GM23248 (cell line): ENCODE measurements at places on chromosomes 5 and 9. TPM values are rescaled to one million over a fixed set of nuclear protein-coding genes. Genes with fewer than 3 reads are reported as not detected.

- DNase-seq, result no peak
These were observed 70.7 kb downstream of the MSX2 start for GRCh38 chr5:174794931-174795672.

- peak; percentile 60 for DNase-seq
These were observed 21.1 kb downstream of the GFPT2 start for GRCh38 chr5:180332051-180332517.

DNA sequence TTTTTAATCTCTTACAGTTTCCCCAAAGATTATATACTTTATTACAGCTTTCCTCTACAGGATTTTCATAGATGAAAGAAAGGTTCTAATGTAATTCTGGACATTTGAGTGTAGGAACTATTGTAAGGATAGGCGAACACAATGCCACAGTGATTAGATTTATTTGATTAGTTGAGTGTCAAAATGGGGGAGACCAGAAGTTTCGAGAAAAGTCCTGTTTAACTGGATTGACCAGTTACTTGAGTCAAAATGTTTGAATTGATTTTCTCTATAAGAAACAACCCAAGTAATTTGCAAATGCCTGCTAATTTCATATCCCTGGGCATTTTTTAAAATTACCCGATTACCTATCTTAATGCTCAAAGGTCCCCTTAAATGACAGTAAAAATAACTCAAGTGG lies 50.6 kb downstream of the SMARCA2 start:
- DNase-seq, result no peak

Gene TMED7
- 152 and 163 TPM in 2 replicates for total RNA-seq

DNA sequence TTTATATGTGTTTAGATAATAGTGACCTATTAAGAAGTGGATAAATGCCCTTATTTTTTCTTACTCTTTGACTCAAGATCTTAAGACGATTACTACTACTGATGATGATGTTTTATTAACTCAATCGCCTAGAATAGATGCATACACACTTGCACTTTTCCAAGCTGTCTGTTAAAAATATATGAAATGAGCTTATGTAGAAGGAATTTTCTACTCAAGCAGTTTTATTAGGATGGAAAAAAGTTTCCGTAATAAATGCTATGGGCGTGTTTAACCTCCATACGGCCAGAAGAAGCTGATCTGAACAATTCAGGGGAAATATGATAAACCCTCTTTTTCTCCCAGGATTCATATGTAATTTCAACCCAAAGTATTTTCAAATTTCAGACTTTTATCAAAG lies 455.7 kb upstream of the MPDZ start:
- no peak for DNase-seq

Gene HSD17B4
- 55.8 and 556 TPM in 2 replicates for total RNA-seq

DNA sequence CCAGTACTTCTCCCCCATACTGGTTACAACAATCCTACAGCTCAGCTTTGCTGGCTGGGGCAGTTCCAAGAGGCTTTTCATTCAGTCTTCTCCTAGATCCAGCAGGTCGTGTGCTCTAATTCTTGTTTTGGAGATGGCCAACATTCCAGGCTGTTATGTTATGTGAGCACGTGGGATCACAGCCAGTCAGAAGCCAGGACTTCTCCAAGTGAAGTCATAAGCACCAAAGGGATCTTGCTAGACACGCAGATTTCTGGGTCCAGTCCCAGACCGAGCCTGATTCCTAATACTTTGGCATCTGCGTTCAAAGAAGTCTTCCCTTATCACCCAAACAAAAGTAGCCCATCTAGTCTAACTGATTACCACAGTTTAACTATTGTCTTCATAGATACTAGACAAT lies 1.4 kb upstream of the LARP1 start:
- peak; percentile 98 for DNase-seq

Gene TIGD6
- 4.8 and 5.3 TPM in 2 replicates for total RNA-seq

- peak; percentile 62 for DNase-seq
These were observed 7.1 kb upstream of the KLF9 start for GRCh38 chr9:70421272-70422180.

GRCh38 chr9:81320909-81321482 lies 368.4 kb downstream of the TLE1 start:
- no peak for DNase-seq

Gene SNAPC4
- total RNA-seq, result 5.2 and 8.2 TPM in 2 replicates

DNA sequence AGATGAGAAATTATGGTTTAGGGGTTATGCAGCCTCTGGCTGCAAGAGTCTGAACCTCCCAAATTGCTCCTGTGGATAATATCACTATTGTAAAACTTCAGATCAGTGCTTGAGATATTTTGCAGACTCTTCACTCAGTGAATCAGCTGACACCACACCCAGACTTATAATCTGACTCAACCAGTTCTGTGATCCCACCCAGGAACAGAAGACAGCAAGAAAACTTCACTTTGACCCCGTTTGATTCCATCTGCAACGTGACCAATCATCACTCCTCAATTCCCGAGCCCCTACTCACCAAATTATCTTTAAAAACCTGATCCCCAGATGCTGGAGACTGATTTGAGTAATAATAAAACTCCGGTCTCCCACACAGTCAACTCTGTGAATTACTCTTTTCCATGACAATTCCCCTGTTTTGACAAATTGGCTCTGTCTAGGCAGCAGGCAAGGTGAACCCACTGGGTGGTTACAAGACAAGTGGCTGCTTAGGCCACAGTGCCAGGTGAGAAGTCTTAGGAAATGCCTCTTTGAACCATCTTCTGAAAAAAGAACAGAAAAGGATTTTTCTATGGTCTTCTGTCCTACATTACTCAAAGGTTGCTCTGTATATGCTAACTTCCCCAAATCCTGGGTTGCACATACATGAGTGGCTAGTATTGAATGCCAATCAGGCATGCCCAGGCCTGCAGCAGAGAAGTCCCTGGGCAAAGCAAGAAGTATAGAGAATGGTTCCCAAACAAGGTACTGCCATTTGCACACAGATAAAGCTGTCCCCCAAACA lies 588.0 kb downstream of the PRELID2 start:
- peak; percentile 69 for DNase-seq

Gene NUTM2F
- total RNA-seq, result not detected in 2 replicates

Gene CATSPER3
- total RNA-seq, result 0.11 TPM in 1 of 2 replicates, not detected in the other

DNA sequence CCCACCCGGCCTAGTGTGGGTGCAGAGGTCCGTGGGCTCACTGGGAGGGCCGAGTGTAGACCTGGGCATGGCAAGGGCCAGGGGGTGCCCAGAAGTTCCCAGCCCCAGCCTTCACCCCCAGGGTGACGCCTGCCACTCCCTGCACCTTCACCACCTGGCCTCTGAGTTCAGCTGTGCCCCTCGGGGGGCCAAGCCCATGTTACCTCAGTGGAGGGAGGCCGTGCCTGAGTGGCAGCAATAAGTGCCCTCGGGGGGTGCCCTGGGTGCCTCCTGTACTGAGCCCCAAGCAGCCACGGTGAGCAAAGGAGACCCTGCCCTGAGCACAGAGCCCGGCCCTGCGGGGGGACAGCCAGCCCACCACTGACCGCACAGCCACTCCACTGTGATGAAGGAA lies 10.3 kb upstream of the FCN2 start:
- no peak for DNase-seq

DNA sequence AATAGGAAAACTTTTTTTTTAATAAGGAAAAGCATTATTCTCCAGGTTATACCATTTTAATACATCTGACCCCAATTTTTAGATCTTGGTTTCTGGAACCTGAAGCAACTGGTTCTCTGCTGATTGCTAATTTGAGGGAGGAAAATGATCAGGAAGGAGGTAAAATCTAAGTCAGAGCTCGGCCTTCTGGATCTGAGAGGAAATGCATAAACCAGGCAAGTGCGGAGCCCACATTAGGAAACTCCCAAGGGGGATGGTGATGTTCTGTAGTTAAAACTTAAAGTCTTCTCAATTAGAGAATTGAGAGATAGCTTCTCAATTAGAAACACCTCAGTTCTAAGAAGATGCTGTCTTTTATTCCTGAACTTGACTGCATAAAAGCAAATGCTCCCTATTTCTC lies 113.5 kb downstream of the TSSK1B start:
- DNase-seq, result no peak

GRCh38 chr5:150787656-150788055 lies 9.1 kb downstream of the SMIM3 start:
- no peak for DNase-seq

Gene PHYHD1
- total RNA-seq, result 4.4 and 4.7 TPM in 2 replicates

DNA sequence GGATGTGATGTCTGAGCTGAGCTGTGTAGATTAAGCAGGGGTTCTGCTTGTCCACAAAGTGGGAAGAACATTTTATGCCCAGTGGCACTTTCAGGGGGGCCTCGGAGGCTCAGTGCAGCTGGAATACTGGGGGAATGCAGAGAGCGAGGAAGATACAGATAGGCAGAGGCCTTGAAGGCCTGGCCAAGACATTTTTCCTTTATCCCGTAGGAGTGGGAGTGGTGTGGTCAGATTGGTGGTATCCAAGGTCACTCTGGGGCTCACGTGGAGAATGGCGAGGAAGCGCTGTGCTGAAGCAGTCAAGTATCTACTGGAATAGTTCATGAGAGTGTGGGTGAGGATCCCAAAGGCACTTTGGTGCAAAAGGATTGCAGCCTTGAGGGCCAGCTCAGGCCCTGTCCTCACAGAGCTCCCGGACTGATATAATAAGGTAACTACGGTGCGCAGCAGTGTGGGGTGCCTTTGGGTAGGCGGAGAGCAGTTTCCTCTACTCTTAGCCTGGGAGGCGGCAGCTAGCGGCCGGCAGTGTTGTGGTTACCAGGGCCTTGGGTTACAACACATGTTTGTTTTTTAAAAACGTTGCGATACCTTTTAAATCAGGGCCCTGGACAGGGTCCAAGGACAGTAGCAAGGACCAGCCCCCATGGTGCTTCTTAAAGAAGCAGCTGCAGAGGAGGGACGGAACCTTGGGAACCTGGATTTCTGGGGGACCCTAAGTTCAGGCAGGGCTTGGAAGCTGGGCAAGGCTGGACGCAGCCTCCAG lies 10.8 kb upstream of the CCDC69 start:
- DNase-seq, result peak; percentile 39

DNA sequence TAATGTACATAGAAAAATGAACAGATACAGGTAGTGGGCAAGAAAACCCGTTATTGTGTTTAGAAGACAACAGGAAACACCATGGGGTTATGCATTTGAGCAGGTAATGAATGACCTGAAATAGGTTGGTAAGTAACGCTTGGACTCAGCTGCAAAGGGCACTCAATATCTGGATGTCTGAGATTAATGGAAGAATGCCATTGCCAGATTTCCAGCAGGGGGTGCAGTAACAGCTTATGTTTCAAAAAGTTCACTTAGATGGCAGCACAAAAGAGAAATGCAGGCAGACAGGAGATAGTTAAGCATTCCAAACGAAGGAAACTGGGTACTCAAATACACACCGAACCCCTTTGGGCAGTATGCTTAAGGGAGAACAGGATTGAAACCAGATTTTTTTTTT lies 285.5 kb upstream of the VLDLR start:
- DNase-seq, result peak; percentile 20

Gene FOXD4
- total RNA-seq, result 0.63 TPM in 1 of 2 replicates, not detected in the other

Gene NR2F1-AS1
- total RNA-seq, result 8.3 and 13.4 TPM in 2 replicates

DNA sequence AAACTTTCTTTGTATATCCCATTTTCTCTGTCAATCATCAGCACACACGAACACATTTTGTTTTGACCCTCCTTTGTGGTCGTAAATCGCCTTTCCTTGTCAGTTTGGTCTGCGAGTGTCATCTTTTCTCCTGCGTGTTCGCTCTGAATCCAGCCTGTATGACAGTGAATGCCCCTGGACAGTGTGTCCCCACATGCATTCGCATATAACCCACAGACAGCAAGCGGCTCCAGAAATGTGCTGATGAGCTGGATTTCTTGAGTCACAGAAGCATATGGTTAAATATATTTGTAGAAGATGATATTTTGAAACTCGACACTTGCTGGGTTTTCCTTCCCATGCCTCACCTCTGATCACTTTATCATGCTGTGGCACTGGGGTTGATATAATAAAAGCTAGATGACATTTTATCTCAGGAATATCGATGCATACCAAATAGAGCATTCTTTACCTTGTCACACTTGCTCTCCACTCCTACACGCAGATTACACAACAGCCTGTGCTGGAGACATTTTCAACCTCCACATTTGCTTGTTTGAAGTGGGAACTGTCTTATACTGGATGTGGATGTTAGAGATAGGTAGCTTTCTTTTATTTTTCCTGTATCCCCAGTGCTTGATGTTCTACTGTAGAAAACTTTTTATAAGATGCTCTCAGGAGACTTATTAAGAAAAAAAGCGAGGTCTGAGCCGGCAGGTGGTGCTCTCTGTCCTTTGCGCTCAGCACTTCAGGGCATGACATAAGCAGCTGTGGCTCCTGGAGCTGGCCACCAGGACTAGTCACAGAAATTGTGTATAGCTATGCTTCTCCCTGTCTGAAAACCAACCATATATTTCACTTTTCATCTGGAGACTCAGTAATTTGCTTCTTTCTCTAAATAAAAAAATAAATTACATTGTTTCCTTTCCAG lies 215.1 kb downstream of the SH3GL2 start:
- peak; percentile 32 for DNase-seq

- DNase-seq, result no peak
These were observed 189.2 kb upstream of the DMAC1 start for GRCh38 chr9:7988644-7989280.

- no peak for DNase-seq
These were observed 60.4 kb upstream of the GPBP1 start for GRCh38 chr5:57113481-57113880.

- no peak for DNase-seq
These were observed 58.2 kb downstream of the F2RL2 start for GRCh38 chr5:76565009-76565408.

Gene SPINK4
- total RNA-seq, result not detected in 2 replicates

DNA sequence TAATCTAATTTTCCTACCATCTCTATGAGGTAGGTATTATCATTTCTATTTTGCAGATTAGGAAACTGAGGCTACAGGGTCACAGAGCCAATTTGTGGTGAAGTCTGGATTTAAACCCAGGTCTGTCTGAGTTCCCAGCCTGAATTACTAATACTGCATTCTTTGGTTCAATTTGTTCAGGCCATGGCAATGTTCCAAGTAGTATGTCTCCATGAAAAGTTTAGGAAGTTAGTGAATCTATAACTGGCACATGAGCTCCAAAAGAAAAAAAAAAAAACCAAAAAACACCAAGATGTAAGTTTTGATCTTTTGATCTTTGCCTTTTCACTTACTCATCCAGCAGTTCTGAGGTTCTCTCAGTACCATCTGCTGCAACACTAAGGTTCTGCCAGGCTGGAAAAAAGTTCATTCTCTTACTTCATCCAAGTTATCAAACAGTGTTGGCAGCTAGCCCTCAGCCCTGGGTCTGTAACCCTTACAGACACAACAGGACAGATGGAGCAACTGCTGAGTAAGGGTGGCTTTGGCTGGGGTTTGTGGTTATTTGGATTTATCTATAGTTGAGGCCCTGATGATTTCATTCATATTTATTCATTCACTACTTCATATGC lies 4.4 kb upstream of the TMEM268 start:
- peak; percentile 92 for DNase-seq

Gene FBXO4
- total RNA-seq, result 12.1 and 16.9 TPM in 2 replicates

DNA sequence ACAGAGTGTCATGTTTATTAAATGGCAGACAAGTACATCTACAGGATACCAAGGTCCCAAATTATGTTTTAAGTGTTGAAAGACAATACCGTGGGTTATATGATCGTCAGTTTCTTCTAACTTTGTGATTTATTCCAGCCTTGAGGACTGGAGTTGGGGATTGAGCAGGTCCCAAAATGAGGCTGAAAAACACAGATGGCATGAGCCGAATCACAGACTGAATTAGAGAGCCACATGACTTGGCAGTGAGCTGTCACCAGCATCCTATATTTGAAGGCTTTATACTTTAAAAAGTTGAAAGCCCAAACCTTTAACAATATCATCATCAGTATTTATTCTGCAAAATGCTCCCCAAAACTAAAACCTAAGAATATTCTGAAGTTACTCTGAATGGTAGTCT lies 79.4 kb downstream of the ADAMTS16 start:
- DNase-seq, result no peak

GRCh38 chr9:109242014-109242413 lies 75.0 kb upstream of the FRRS1L start:
- no peak for DNase-seq

- no peak for DNase-seq
These were observed 152.1 kb downstream of the EFNA5 start for GRCh38 chr5:107518616-107519015.
